ENCODE measurements at places on chromosomes 7 and 10. TPM values are rescaled to one million over a fixed set of nuclear protein-coding genes. Genes with fewer than 3 reads are reported as not detected.

GRCh38 chr7:7292608-7293007 is 110.3 kb downstream of the C1GALT1 start:
- no peak for DNase-seq

DNA sequence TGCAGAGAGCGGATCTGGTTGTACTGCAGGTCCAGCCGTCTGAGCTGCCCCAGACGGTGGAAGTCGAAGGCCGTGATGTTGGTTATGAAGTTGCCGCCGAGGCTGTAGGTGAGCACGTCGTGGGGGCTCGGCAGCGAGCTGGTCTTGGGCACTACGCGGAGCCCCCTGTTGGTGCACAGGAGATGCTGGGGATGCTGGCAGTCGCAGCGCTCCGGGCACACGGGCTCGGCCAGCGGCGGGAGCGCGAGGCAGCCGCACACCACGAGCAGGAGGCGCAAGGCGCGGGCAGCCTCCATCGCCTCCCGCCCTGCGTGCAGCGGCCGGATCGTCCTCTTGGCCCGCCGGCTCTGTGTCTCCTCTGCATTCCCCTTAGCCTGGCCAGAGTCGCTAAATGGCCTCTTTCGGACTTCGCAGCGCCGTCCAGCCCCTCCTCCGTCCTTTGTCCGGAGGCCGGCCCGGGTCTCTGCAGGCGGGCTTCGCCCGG is 337 bp downstream of the TRIL start:
- DNase-seq: no peak

- DNase-seq: no peak
Observed at GRCh38 chr7:134028853-134029252, 98.3 kb upstream of the LRGUK start.

DNA sequence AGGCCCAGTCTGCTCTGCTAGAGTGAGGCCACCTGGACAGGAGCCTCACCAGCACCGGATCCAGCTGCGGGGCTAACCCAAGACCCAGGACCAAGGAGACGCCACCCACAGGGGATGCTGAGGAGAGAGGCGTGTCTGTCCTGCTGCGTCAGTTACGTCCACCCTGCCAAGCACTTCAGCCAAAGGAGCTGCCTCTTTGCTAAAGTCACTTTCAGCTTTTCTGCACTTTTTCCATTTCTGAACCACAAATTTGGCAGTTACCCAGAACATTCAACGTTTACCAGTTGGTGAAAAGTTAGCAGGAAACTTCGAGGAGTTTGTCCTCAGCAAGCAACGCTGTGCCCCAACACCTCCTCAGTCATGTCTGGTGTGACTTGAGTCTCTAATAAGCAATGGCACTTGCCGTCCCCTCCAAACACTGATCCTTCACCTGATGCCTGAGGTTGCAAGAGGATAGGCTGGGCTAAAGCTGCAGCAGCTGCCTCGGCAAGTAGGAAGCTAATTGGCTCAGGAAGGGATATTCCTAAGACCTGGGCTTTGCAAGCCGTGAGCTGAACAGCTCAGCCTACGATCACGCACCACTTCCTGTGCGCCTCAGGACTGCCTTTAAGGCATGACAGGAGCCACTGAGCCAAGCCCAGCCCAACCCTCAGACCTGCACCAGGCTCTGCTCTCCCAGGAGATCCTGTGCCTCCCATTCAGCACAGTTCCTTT is 40.1 kb downstream of the KCNH2 start:
- no peak for DNase-seq

GRCh38 chr10:61175316-61175715 is 231.3 kb upstream of the RHOBTB1 start:
- DNase-seq: no peak

GRCh38 chr7:30974605-30975255 is 11.0 kb downstream of the GHRHR start:
- DNase-seq: peak; percentile 79

DNA sequence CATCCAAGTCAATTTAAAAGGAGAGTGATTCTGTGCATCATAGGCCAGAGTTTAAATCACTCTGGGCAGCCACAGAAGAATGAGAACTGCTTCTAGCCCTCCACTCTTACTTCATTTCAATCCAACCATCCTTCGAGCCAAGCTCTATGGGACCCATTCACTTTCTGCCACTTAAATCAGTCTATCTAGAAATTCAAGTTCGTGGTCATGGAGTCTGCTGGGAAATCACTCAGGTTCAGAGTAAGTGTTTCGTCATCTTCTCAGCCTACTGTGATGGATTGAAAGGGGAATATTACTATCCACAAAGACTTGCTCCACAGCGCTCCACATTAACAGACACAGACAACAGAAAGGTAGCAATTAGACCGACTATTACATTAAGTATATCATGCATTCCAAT is 4.6 kb downstream of the DCLRE1C start:
- DNase-seq: no peak

- DNase-seq: no peak
Observed at GRCh38 chr10:91768123-91768522, 30.1 kb upstream of the TNKS2 start.

DNA sequence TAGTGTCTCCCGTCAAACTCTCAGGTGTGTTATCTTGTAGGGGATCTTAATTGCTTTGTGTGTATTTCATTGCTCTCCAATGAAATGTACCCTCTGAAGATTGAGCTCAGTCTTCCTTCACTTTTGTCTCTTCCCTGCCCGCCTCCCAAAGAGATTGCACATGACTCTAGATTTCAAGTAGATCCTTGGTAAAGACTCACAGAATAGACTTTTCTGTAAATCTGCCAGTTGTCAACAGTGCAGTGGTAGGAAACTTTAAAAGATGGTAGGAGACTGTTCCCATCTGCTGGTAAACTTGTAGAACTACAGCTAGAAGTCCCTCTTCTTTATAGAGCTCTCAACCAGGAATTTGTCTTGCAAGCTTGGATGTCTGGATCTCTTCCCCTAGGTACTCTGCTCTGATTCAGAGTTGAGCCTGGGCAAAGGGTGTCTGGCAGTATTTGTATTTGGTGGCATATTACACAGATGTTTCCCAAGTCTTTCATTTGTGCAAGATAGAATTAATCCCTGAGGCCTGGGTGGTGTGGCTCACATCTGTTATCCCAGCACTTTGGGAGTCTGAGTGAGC is 9.6 kb downstream of the CCL26 start:
- DNase-seq: no peak

- DNase-seq: no peak
Observed at GRCh38 chr7:66013938-66014337, 31.9 kb upstream of the GUSB start.

GRCh38 chr10:91317541-91317940 is 92.6 kb upstream of the HECTD2 start:
- DNase-seq: no peak

- no peak for DNase-seq
Observed at GRCh38 chr7:126700807-126701604, 551.7 kb downstream of the GRM8 start.

DNA sequence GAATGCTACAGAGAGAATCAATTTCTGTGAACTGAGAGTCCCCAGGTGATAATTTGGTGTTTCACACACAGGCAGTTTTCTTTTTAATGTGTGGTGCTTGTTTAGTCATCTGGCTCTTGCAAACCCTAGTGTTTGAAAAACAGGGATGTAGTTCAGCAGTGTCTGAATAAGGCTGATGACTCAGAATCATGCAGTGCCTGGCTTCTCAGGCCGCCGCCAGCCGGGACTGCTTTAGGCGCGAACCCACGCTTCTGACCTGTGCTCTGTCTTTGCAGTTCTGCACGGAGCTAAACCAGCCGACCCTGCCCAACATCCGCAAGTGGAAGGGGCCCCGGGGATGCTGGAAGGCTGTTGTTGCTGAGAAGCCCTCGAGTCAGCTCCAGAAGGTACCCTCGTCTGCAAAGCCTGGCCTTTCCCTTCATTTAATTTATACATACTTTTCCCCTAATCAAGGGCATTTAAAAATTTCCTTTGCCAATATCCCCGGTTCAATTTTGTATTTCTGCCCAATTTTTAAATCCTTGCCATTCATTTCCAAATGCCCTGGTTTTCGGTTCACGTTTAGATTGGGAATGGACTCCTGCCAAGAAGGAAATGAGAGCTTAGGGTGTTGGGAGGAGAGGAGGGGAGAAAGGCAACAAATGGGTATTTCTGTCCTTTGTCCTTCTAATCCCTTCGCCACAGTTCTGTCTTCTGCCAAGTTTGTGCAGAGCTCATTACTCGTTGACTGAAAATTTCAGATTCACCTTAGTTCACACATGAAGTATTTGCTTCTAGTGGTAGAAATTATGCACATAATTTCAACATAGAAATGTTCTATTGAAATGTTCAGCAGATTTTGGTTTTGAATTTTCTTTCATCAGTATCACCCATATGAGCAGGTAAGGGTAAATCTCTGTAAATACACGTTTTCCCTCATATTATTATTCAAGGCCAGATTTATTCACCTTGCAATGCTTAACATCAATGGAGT is 108.5 kb upstream of the ANLN start:
- DNase-seq: no peak

Gene PTF1A
- total RNA-seq: not detected

Gene SPDYE9
- total RNA-seq: not detected

Gene RPEL1
- not detected for total RNA-seq

Gene TCERG1L
- total RNA-seq: not detected

Gene COL1A2
- 199 TPM for total RNA-seq

Data from vagina (tissue), 2 donors.